ENCODE measurements at places on chromosomes 2 and 18. TPM values are rescaled to one million over a fixed set of nuclear protein-coding genes. Genes with fewer than 3 reads are reported as not detected.

GRCh38 chr2:20052229-20052851 lies 912 bp upstream of the LAPTM4A start:
- peak; percentile 81 for DNase-seq

GRCh38 chr2:235414422-235414821 lies 79.4 kb upstream of the AGAP1 start:
- no peak for DNase-seq

DNA sequence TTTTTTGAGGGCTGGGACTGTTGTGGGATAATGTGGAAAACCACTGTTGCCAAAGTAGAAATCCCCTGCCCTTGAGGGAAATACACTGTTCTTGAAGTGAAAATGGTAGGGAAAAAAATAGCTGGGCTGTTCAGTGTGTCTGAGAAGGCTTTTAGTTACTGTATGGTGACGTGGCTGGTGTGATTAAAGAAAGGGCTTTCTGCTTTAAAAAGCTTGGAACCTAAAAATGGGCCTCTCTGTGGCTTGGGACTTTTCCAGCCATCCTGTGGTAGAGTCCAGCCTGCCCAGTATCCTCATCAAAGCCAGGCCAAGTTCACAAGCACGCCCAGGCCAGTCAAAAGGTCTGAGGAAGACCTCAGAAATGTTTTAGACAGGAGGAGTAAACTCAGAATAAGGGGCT lies 6.8 kb downstream of the MGAT5 start:
- no peak for DNase-seq

DNA sequence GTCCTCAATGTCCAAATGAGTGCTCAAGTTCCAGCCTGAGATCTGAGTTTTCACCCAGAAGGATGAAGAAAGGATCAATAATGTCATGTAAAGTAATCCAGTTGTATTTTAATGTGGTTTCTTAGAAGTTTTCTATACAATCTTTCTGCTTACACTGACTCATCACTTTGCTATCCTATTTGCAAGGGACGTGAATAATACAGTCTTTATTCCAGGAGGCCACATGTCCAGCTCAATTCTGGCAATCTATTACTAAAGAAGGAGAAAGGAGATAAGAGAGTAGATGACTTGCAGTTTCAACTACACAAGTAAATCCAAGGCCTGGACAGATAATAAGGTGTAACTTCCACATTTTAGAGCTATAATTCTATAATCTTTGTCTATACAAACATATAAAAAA lies 601.1 kb upstream of the SETBP1 start:
- no peak for DNase-seq

GRCh38 chr2:197254776-197255530 lies 55.6 kb downstream of the ANKRD44 start:
- DNase-seq = no peak

- no peak for DNase-seq
These were observed 65.0 kb downstream of the NFATC1 start for GRCh38 chr18:79460481-79461300.

DNA sequence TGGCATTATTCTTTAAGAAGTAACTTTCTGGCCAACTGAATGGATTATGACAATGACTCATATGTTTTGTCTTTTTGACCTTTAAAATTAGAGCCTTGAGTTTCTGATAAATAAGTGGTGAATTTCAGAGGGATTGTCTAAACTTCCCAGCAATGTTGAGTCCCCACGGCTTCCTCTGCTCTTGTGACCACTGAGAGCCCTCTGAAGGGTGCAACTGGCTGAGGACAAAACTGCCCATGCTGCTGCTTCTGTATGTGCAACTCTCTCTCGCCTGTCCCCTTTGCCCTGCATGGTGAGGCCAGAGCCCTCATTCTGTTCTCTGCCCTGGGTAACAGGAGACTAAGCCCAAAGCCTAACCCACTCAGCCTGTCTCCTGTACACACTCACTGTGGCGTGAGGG lies 52.7 kb upstream of the SLC14A1 start:
- DNase-seq = no peak

DNA sequence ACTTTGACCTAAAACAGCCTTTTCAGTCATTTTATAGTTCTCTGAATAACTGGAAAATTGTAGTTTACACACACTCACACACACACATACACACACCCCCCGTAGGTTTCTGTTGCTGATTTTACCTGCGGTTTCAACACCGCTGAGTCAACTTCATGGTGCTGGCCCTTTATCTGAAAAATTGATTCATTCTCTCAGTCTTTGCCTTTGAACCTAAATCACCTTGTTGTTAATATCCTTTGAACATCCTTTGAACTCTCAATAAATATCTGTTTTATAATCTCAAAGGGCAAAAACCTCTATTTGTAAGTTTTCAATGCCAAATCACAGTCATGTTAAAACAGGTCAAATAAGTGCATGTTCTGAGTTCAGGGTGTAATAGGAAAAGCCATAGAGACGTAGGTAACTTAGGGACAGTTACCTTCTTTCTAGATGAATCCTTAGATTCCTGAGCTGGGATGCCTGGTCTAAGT lies 109.0 kb upstream of the BZW1 start:
- no peak for DNase-seq

DNA sequence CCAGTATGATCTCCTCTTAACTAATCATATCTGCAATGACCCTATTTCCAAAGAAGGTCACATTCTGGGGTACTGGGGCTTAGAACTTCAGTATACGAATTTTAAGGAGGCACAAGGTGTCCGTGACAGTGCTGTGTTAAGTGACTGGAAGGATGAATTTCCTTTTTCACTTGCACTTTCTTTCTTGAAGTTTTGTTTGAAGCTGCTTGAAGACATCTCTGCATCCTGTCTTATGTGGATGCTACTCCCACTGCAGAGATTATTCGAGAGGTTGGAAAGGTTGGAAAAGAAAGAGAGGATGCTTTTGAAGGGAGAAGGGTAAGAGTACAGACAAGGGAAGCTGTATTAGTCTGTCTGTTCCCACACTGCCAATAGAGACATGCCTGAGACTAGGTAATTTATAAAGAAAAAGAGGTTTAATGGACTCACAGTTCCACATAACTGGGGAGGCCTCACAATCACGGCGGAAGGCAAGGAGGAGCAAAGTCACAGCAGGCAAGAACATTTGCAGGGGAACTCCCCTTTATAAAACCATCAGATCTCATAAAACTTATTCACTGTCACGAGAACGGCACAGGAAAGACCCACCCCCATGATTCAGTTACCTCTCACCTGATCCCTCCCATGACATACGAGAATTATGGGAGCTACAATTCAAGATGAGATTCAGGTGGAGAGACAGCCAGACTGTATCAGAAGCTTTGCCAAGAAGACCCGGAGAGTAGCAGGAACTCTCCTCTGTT lies 3.6 kb upstream of the RNF144A start:
- DNase-seq = no peak

DNA sequence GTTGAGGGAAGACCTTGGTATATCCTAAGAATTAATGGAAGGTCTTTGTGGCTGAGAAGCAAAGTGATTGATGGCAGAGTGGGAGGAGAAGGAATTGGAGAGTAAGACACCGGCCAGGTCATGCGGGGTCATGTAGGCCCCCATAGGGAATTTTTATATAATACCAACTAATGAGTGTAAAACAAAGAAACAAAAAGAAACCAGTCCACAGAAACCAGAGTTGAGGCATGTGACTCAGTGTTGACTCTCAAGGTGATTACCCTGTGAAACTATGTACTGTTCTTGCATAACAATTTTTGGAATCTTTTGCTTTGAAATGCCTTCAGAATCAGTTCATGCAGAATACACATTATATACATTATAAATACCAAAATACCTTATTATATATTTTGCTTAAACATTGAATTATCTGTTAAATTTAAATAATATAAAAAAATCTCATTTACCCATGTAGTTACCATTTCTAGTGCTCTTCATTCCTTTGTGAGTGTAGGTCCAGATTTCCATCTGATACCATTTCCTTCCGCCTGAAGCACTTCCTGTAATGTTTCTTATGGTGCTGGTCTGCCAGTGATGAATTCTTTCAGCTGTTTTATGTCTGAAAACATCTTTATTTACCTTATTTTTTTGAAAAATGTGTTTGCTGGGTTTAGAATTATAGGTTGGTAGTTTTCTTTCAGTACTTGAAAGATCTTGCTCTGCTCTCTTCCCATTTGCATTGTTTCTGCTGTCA lies 8.6 kb downstream of the CLIP4 start:
- peak; percentile 69 for DNase-seq

- DNase-seq = no peak
These were observed 23.6 kb upstream of the ID2 start for GRCh38 chr2:8658064-8658862.

DNA sequence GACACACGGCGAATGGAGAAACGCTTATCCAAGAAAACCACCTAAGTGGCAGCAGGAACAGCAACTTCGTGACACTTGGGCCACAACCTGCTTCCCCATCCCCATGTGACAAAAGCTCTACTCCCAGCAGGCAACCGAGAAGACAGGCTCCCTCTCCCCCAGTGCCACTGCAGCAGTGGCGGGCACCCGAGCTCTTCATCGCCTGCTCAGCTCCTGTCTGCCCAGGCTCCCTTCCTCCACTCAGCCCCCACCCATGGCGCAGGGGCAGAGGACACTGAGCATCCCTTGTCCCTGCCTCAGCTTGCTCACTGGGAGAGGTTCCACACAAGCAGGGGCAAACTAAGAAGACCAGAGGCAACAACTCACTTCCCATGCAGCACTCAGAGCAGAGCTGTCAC lies 22.9 kb downstream of the SLC66A2 start:
- no peak for DNase-seq

DNA sequence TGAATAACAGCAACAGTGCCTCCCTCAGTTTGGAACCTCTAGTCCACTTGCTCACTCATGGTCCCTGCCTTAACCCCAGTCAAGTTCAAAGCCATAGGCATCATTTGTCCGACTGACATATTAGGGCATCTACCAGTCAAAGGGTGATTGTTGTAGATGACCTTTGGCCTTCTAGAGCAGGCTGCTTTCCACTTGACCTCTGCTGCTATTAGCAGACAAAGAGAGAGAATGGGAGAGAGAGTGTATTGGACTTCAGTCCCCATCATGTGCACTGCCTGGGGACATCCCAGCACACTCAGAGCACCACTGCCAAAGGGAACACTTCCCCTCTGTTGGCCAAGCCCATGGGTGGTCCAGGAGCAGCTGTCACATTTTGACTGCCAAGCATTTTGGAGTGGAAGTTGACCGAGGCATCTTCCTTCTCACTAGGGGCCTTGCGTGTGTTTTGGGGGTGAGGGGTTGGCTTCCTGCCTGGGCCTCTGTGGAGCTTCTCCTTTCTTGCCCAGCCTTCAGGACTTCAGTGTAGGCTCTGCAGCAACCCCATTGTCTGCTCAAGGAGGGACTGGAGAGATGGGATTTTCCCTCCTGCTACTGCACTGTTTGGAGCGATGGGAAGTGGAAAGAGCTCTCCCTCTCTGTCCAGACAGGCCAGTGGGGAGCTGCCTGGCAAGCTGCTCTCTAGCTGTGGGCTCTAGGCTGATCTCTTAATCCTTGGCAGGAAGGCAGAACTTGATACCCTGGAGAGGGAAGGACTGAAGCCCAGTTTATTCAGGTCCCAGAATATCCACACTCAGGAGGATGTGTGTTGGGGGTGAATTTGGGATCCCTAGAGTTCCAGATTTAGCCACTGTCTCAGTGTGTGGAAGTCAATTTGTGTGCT lies 68.1 kb downstream of the TMEM247 start:
- DNase-seq = no peak

- DNase-seq = no peak
These were observed 35.8 kb downstream of the PID1 start for GRCh38 chr2:229235131-229235914.

- DNase-seq = no peak
These were observed 123.1 kb downstream of the RAB3GAP1 start for GRCh38 chr2:135175177-135175576.

- DNase-seq = peak; percentile 91
These were observed 122.4 kb upstream of the SLC1A4 start for GRCh38 chr2:64866797-64867196.

DNA sequence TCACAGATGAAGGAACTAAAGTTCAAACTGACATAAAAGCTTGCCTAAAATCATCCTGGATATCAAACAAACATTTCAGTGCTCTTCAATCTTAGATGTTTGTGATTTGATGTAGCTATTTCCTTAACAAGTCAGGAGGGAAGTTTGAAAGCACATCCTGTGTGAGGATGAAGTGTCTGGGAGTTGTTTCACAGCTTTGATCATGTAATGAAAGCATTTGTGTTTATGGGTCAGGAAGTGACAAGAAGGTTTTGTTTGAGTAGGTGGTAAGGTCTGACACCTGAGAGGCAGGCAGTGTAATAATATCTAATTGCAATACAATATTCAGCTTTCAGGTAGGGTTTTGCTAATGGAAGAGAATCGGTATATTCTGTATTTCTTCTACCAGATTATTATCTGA lies 26.0 kb upstream of the CSRNP3 start:
- DNase-seq = no peak

DNA sequence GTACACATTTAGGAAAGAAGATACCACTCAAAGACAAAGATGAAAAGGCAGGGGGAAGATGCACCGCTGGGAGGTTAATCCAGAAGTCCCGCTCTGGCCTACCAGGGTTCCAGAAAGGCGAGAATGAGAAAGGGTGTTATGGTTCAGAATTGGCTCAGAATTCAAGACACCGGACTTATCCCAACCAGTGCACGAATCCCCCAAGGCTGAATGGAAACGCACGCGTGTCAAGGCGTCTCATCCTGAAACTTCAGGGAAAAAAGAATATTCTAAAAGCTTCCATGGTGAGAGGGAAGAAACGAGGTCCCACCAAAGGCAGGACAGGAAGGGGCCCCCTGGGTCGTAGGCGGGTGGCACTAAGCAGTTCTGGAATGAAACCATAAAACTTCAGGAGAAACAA lies 71.9 kb downstream of the SLC66A2 start:
- no peak for DNase-seq

Gene ABHD1
- not detected for total RNA-seq

Gene CAPN14
- total RNA-seq = not detected

Gene CCT4
- total RNA-seq = 247 TPM

Gene CDH20
- total RNA-seq = not detected

Gene PSMA8
- total RNA-seq = not detected

Gene FAM228A
- total RNA-seq = not detected

Gene RAB12
- total RNA-seq = 93.1 TPM

Gene LIMS4
- total RNA-seq = 2.7 TPM

Gene MPP4
- 5.3 TPM for total RNA-seq

Gene TNFRSF11A
- not detected for total RNA-seq
